Dermis blood vessel endothelial cell (primary cell): ENCODE measurements at places on chromosomes 7 and 10. TPM values are rescaled to one million over a fixed set of nuclear protein-coding genes. Genes with fewer than 3 reads are reported as not detected.

Gene TSPAN12
- total RNA-seq, result 74.5 and 83.4 TPM in 2 replicates

Gene ANKRD2
- 0.34 and 1.1 TPM in 2 replicates for total RNA-seq

Gene AMPH
- total RNA-seq, result not detected in 2 replicates

Gene PCGF6
- total RNA-seq, result 13.3 and 14.3 TPM in 2 replicates

Gene SSC4D
- total RNA-seq, result 0.68 and 0.98 TPM in 2 replicates

Gene GNGT1
- not detected in 2 replicates for total RNA-seq

Gene TUBAL3
- 0.28 and 0.34 TPM in 2 replicates for total RNA-seq

Gene TRIM73
- total RNA-seq, result 0.60 and 1.9 TPM in 2 replicates

Gene POM121L12
- 0.17 TPM in 1 of 2 replicates, not detected in the other for total RNA-seq

Gene UCMA
- not detected in 2 replicates for total RNA-seq

Gene MCM7
- total RNA-seq, result 63.3 and 138 TPM in 2 replicates

Gene BHLHA15
- total RNA-seq, result 0.17 and 3.4 TPM in 2 replicates

Gene CARD11
- total RNA-seq, result 1.1 and 1.4 TPM in 2 replicates

Gene IFIT1
- 2.2 and 2.6 TPM in 2 replicates for total RNA-seq

Gene OR13A1
- not detected in 2 replicates for total RNA-seq

GRCh38 chr10:79946271-79947082, 2.4 kb downstream of the SFTPD start:
- no peak for DNase-seq

- peak; percentile 8 for DNase-seq
Observed at GRCh38 chr7:150897502-150898474, 45.5 kb downstream of the AOC1 start.

GRCh38 chr7:138144958-138145357, 68.7 kb downstream of the AKR1D1 start:
- no peak for DNase-seq

DNA sequence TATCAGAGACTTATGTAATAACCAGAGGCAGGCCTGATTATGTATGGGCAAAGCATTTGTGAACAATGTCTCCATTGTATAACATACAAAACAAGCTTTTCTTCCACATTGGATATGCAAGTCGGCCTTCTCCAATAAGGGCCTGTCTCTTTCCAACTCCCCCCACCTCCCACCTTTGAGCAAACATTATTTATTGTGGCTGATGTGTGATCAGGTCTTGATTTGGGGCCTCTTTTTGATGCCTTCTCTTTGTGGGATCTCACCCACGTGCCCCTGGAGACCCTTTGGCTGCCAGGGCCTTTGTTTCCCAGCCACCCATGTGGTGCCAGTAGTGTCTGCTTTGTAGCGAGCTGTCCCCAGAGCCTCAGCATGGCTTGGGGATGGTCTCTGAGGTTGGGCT, 53.0 kb downstream of the TCF7L2 start:
- no peak for DNase-seq

GRCh38 chr7:101232141-101232850, 5.3 kb downstream of the CLDN15 start:
- peak; percentile 35 for DNase-seq

- no peak for DNase-seq
Observed at GRCh38 chr7:51229620-51230323, 86.8 kb downstream of the COBL start.

GRCh38 chr10:109933984-109934565, 10.8 kb upstream of the XPNPEP1 start:
- peak; percentile 28 for DNase-seq

DNA sequence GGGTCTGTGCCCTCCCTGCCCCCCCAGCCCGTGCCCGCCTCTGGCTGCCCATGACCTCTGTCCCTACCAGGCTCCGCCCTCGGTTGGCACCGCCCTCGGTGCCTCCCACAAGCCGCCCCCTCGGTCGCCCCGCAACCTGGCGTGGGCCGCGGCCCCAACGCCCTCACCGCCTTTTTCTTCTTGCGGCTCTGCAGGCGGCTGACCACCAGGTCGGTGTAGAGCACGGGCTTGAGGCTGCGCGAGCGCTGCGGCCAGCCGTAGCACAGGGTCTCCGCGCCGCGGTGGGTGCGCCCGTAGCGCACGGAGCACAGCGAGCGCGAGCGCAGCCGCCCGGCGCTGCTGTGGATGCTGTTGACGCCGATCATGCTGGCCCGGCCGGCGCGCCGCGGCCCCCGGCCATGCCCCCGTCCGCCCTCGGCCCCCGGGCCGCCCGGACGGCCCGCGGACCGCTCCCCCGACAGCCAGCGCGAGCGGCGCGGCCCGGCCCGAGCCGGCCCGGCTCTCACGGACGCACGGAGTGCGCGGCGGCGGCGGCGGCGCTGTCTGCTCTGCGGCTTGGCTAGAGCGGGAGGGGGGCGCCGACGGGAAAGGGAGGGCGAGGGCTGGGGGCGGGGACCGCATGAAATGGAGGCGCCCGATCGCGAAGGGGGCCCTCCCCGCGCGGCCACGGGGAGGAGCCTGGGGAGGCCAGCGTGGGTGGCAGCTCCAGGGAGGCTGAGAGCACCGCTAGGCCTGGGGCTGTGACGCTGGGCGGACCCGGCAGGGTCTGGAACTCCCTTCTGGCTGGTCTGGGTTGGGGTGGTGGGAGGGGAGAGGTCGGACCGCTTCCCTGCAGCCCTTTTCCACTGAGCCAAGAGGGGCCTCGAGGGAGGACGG, 9.6 kb downstream of the PSD start:
- DNase-seq, result no peak

GRCh38 chr10:31759124-31759798, 169.4 kb downstream of the ARHGAP12 start:
- DNase-seq, result peak; percentile 84

GRCh38 chr7:94739180-94739579, 83.2 kb upstream of the SGCE start:
- DNase-seq, result no peak

GRCh38 chr10:34008656-34009055, 674.2 kb upstream of the NRP1 start:
- DNase-seq, result no peak

DNA sequence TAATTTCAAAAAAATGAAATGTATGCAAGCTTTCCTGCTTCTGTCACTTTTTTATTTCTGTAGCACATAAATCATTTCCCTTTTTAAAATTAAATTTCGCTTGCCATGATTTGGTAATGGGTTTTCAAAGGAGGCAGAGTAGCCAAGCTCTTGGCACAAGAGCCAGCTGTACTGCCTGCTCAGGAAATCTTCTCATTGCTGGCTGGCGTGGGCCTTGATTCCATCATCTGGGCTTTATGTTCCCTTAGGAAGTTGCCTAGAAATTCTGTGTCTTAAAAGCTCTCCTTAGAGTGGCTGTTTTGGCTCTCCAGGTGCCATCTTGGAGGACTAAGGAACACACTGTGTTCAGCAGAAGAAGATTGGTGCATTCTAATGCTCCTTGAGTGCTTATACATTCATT, 107.4 kb downstream of the ARID5B start:
- no peak for DNase-seq

GRCh38 chr10:80407812-80408241, 524 bp upstream of the PRXL2A start:
- DNase-seq, result peak; percentile 72

GRCh38 chr7:134903073-134903790, 83.1 kb upstream of the AGBL3 start:
- DNase-seq, result no peak

DNA sequence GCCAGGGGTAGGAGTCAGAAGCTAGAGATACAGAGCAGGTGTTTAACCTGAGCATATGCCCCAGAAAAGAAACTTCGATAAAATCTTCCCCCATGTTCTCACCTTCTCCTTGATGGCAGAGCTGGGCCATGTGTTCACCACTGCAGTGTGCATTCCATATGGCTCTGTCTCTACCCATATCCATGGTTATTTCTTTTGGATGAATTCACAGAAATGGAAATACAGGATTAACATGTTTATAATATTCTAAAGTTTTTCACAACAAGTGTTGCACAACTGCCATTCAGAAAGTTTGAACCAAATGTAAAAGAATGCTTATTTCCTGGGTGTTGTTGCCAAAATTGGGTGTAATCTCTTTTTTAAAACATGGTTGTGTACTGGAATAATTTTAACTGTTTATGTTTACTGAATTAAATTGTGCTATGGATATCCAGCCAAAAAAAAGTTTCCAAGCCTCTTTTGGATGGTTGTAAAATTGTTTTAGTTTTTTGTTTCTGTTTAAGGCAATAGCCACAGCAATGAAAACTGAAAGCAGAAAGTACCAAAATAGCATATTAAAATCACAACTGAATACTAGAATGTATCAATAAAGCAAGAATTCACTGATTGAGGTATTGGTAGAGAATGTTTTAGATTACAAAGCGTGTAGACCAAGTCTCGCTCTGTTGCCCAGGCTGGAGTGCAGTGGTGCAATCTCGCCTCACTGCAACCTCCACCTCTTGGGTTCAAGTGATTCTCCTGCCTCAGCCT, 19.9 kb upstream of the CCNY start:
- no peak for DNase-seq

DNA sequence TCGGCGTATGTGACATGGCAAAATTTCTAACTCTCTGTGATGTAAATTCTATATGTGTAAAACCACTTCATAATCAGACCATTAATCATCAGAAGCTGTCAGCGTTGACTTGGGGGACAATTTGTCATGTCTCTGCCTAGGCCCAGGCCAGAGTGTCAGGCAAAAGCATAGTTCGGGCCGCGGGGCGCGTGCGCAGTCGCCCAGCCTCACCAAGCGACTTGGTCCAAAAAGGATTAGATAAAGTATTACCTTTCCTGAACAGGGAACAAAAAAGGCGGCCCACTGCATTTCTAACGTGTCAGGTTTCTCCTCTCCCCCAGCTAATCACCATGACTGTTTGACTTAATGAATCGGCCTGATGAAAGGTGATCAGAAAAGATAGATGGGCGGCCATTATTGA, 114.2 kb downstream of the EBF3 start:
- DNase-seq, result no peak

DNA sequence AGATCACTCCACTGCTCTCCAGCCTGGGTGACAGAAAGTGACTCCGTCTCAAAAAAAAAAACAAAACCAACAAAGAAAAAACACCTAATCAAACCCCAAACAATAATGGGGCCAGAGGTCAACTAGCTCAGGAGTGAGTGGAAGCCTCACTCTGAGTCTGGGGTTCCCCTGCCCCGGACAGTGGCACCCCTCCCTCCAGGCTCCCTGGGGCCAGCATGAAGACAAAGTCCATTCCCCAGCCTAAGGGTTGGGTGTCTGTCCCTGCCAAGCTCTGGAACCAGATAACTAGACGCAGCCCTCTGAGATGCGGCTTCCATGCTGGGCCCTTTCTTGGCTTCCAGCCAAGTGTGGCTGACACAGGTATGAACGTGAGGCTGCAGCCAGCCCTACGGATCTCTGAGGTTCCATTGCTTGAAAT, 1.7 kb upstream of the FUOM start:
- DNase-seq, result no peak

GRCh38 chr7:131436384-131436783, 108.7 kb downstream of the MKLN1 start:
- DNase-seq, result no peak

GRCh38 chr7:123748734-123749536, at the start of gene WASL:
Gene WASL (minus strand): TSS chr7:123749003. CDS start chr7:123748734, 269 bp downstream.
- peak; percentile 94 for DNase-seq

GRCh38 chr10:51479711-51480110, 219.7 kb downstream of the CSTF2T start:
- no peak for DNase-seq

DNA sequence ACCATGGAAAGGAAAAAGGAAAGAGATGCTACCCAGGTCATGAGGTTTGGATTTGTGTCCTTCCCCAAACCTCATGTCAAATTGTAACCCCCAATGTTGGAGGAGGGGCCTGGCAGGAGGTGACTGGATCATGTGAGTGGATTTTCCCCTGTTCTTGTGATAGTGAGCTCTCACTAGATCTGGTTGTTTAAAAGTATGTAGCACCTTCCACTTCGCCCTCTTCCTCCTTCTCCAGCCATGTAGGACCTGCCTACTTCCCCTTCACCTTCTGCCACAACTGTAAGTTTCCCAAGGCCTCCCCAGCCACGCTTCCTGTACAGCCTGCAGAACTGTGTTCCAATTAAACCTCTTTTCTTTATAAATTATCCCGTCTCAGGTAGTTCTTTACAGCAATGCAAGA, 113.9 kb downstream of the FAM107B start:
- no peak for DNase-seq

- DNase-seq, result no peak
Observed at GRCh38 chr10:28875549-28876081, 198.3 kb downstream of the BAMBI start.

GRCh38 chr7:156105337-156106106, 293.3 kb upstream of the SHH start:
- no peak for DNase-seq

GRCh38 chr7:4931943-4932342, 27.0 kb downstream of the MMD2 start:
- no peak for DNase-seq
